ENCODE measurements at places on chromosomes 1 and 21. TPM values are rescaled to one million over a fixed set of nuclear protein-coding genes. Genes with fewer than 3 reads are reported as not detected.
A peak's percentile ranks its signal among the peaks of the same experiment; 100 is the strongest.

DNA sequence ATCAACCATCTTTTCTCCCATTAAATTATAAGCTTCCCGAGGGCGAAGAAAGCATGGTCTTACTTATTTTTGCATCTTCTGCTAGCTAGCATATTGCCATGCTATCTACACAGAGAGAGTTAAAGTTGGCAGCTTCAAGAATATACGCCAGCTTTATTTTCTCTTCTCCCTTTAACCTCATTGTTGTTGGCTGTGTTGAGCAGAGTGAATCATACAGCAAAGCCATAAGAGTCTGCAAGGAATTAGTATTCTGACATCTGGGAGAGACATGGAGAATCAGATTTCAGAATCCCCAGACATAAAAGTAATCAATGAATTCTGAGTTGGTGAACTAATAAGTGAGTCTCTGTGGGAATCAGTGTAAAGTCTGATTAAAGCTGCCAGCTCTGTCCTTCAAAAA is 649.6 kb upstream of the PTBP2 start:
- H3K4me1 ChIP-seq: no peaks in the 10 kb centered on the region
- no peak for DNase-seq
- H3K27ac ChIP-seq: no peak overlapping the region
- H3K36me3 ChIP-seq: no peaks in the 10 kb centered on the region

GRCh38 chr1:10939654-10940450 is 72.6 kb upstream of the TARDBP start:
- H3K27me3 ChIP-seq: peaks cover 61% of the 10 kb centered on the region
- H3K4me1 ChIP-seq: peaks cover 29% of the 10 kb centered on the region
- peak overlapping the region; percentile 60 for H3K4me3 ChIP-seq
- DNase-seq: peak; percentile 89
- H3K36me3 ChIP-seq: no peaks in the 10 kb centered on the region

GRCh38 chr21:36554411-36555157 is 74.7 kb upstream of the CLDN14 start:
- H3K36me3 ChIP-seq: no peaks in the 10 kb centered on the region
- no peaks in the 10 kb centered on the region for H3K4me1 ChIP-seq
- H3K27ac ChIP-seq: no peak overlapping the region
- H3K4me3 ChIP-seq: no peak overlapping the region
- peaks cover 4% of the 10 kb centered on the region for H3K27me3 ChIP-seq
- no peak for DNase-seq

The ARHGAP30 gene
- total RNA-seq: 139 TPM

DNA sequence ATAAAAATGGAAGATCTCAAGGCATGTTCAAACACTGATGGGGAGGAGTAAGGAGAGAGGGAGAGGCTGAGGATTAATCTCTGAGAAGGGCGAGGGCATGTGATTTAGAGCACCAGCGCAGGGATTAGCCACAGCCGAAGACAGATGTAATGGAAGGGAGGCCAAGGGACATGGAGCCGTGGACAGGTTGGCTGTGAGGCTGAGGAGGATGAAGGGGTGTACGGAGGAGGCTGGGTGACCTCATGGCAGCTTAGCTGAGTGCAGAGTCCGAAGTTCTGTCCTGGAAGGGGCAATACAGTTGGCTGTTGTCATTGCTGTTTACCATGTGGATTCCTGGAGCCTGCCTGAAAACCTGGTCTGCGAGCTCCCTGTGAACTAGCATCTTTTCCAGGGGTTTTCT is 342.8 kb downstream of the RPS6KC1 start:
- no peak overlapping the region for H3K4me3 ChIP-seq
- H3K27me3 ChIP-seq: no peaks in the 10 kb centered on the region
- no peak for DNase-seq

DNA sequence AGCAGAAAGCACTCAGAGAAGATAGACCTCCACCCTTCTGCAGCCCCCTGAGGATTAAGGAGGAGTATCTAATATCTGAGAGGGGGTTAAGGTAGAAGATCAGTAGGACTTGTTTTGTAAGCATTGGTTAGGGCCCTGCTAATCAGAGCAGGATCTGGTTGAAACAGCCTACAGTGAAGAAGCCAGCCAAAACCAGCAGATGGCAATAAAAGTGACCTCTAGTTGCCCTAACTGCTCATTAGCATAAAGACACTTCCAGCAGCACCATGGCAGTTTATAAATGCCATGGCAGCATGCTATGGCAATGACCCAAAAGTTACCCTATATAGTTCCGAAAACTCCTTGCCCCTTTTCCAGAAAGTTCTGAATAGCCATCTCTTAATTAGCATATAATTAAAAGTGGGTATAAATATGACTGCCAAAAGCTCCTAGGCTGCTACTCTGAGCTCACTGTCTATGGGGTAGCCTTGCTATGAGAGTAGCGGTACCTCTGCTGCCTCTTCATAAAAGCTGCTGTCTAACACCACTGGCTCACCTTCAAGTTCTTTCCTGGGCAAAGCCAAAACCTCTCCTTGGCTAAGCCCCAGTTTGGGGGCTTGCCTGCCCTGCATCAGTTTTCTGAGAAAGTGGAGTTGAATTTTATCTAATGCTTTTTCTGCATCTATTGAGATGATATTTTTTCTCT is 254.2 kb downstream of the PAPPA2 start:
- H3K36me3 ChIP-seq: no peaks in the 10 kb centered on the region
- no peak overlapping the region for H3K27ac ChIP-seq
- H3K27me3 ChIP-seq: no peaks in the 10 kb centered on the region
- H3K4me3 ChIP-seq: no peak overlapping the region

DNA sequence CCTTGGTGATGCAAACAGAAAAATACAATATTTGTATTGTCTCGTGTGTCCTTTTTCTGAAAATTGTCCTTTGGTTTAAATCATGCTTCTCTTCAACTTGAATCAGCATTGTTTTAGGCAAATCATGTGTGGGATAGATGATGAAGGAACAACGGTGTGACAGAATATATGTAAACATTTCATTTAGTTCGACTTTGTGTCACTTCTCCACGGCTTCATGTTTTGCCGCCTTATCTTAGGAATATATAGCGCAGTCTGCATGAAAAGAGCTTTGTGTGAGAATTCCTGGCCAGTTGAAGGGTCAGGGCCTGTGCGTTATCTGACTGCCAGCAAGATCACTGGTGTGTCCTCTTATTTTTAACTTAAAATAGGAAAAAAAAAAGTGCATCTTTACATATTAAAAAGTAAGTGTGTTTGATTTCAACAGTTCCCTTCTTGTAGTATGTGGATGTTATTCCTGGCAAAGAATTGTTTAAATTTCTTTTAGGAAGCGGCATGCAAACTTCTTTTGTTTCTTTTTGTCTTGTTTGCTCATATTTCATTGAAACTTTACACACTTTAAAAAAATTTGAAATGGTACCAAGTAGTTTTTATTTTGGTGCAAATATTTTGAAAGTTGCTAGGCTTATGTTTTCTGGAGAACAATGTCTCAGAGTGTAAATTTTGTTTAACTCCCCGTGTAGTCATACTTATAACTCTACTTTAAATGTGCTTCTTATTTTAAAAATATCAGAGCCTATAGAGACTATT is 465.2 kb downstream of the USP25 start:
- H3K4me1 ChIP-seq: peaks cover 3% of the 10 kb centered on the region
- peak overlapping the region; percentile 28 for H3K4me3 ChIP-seq
- H3K27me3 ChIP-seq: peaks cover 6% of the 10 kb centered on the region
- H3K27ac ChIP-seq: no peak overlapping the region
- no peak for DNase-seq
- H3K36me3 ChIP-seq: no peaks in the 10 kb centered on the region

The RNF186 gene
- not detected for total RNA-seq

- no peak overlapping the region for H3K4me3 ChIP-seq
- no peak for DNase-seq
- no peaks in the 10 kb centered on the region for H3K4me1 ChIP-seq
- peaks cover 5% of the 10 kb centered on the region for H3K27me3 ChIP-seq
- H3K27ac ChIP-seq: no peak overlapping the region
- H3K36me3 ChIP-seq: no peaks in the 10 kb centered on the region
Measured at GRCh38 chr1:171468120-171468750, 17.1 kb upstream of the PRRC2C start.

The LPAR3 gene
- 0.21 TPM for total RNA-seq

- peaks cover 47% of the 10 kb centered on the region for H3K36me3 ChIP-seq
- peak; percentile 78 for DNase-seq
Measured at GRCh38 chr1:52424231-52424636, 19.8 kb downstream of the PRPF38A start.

GRCh38 chr1:228471762-228472398 is 15.3 kb upstream of the RNF187 start:
- peaks cover 24% of the 10 kb centered on the region for H3K4me1 ChIP-seq
- peaks cover 21% of the 10 kb centered on the region for H3K27me3 ChIP-seq
- no peaks in the 10 kb centered on the region for H3K36me3 ChIP-seq
- peak overlapping the region; percentile 29 for H3K27ac ChIP-seq
- H3K4me3 ChIP-seq: no peak overlapping the region
- DNase-seq: peak; percentile 83

The FMN2 gene
- not detected for total RNA-seq

The SSR2 gene
- total RNA-seq: 176 TPM

The SELE gene
- not detected for total RNA-seq

The AADACL4 gene
- not detected for total RNA-seq

DNA sequence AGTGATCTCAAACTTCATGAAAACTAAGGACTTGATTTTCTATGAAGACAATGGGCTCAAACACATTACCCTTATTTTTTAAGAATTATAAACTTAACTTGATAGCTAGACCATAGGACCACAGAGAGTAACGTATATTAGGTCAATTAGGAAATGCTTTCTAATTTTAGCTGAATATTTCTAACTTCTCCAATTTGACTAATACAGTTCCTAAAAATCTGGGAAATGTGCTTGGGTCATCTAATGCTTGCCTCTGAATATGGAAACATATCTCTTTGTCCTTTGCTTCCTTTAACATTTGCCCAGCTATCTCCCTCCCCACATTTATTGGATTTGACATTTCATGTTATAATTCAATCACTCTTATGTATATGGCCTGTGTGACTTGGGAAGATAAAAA is 141.4 kb downstream of the LHX8 start:
- peaks cover 2% of the 10 kb centered on the region for H3K27me3 ChIP-seq
- no peaks in the 10 kb centered on the region for H3K4me1 ChIP-seq
- no peak overlapping the region for H3K4me3 ChIP-seq
- no peak for DNase-seq

The ZP4 gene
- total RNA-seq: not detected

DNA sequence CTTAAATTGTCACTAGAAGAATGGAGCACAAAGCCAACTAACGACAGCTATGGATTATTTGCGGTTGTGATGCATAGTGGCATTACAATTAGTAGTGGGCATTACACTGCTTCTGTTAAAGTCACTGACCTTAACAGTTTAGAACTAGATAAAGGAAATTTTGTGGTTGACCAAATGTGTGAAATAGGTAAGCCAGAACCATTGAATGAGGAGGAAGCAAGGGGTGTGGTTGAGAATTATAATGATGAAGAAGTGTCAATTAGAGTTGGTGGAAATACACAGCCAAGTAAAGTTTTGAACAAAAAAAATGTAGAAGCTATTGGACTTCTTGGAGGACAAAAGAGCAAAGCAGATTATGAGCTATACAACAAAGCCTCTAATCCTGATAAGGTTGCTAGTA is 13.5 kb downstream of the USP1 start:
- H3K4me1 ChIP-seq: peaks cover 10% of the 10 kb centered on the region
- H3K27me3 ChIP-seq: no peaks in the 10 kb centered on the region
- no peak overlapping the region for H3K27ac ChIP-seq
- peaks cover 62% of the 10 kb centered on the region for H3K36me3 ChIP-seq
- DNase-seq: no peak

DNA sequence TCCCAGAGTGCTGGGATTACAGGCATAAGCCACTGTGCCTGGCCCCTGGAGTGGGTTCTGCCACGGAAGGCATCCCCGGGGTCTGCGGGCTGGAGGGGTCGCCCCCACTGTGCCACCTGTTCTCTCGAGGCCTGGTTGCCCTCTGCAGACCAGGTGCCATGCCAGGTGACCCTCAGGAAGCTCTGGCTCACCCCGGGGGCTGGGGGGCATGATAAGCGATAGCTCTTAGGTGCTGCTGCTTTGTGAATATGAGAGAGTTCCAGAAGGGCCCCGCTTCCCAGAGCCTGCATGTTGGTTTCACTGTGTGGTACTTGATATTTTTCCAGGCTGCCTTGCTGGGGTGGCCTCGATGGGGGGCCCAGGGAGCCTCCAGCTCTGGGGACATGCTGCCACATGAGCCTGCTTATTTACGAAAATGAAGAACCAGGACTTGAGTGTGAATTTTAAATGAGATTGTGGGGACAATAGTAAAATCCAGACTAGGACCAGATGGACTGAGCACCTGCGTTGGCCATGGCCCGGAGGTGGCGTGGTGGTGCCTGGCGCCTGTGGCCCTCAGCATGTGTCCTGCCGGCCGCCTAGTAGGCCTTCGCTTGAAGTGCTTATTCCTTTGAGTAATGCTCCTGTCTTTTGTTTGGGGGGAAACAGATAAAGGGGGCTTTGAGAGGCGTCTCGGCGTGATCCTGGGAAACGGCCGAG is 7.3 kb downstream of the SKI start:
- no peak for DNase-seq
- H3K27ac ChIP-seq: peak overlapping the region; percentile 51
- peaks cover 70% of the 10 kb centered on the region for H3K4me1 ChIP-seq
- H3K36me3 ChIP-seq: peaks cover 20% of the 10 kb centered on the region

DNA sequence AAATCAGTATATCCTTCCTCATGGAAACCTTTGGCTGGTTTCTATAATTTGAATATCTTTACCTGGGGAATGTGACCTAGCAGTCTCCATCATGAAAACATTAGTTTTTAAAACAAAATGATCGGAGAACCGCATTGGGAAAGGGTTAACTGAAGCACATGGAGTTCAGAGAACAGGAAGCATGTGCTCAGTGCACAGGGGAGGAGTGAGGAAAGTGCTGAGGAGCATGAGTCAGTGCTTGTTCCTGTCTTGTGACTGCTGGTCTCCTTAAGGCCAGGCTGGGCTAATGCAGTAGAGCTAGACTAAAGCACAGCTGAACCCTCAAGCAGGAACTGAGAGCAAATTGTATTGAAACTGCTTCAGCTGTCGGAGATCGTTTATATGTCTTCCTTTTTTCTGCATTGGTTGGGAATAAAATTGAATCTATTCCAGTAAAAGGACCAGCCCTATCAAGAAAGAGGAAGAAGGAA is 5.8 kb downstream of the IFI16 start:
- H3K27ac ChIP-seq: peak overlapping the region; percentile 95
- DNase-seq: peak; percentile 91
- H3K36me3 ChIP-seq: peaks cover 87% of the 10 kb centered on the region
- H3K4me1 ChIP-seq: peaks cover 59% of the 10 kb centered on the region
- H3K4me3 ChIP-seq: peak overlapping the region; percentile 86
